ENCODE measurements at places on chromosomes 12 and 14.

- no peak for DNase-seq
Observed at GRCh38 chr14:96631621-96632362, 129.6 kb downstream of the PAPOLA start.

DNA sequence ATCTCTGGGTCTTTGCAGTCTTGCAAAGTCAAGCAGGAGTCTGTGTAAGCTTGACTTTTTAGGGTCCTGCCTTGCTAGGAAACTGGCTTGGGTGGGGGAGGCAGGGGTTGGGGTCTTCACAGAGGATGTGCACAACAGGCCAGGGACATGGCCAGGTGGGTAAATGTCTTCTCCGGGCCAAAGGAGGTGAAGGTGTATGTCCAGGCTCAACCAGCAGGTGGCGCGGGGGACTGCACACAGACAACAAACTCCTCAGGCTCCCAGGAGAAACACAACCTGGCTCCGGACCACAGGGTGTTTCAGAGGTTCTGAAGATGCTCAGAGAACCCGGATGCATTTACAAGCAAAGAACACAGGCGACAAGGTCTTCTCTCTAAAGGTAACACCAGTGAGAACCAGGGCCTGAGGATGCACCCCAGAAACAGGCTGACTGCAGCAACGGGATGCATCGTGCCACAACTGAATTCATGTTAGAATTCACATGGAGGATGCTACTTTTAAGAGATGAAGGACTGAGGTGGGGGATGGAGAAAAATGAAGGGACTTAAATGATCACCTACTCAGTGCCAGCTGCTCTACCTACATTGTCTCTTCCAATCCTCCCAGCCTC lies 56.0 kb downstream of the PLEKHG3 start:
- DNase-seq: no peak

- DNase-seq: peak; percentile 10
Observed at GRCh38 chr14:20684662-20685456, 499 bp downstream of the RNASE4 start.

- no peak for DNase-seq
Observed at GRCh38 chr14:32186248-32186647, 15.6 kb upstream of the RNU6-7 start.

- DNase-seq: no peak
Observed at GRCh38 chr12:29781705-29782266, 2.0 kb downstream of the TMTC1 start.

DNA sequence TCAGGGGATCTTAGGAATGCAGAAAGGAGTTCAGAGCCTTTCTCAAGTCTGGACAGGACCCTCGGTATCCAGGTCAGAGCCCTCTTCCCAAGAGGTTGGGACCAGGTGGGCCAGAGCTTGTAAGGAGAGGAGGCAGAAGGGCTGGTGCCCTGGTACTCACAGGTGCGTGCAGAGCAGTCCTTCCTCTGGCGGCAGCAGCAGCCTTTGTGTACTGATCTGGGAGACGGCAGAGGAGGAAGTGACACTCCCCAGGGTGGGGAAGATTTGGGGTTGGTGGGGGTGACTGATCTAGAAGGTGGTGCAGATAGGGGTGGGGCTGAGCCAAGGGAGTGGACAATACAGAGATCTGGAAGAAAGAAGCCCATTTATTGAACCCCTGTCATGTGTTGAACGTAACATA lies at the start of gene ITGB7:
Gene ITGB7, minus strand, starts transcription at position 210 of the 400 bp plus-strand sequence. CDS start 6,808 bp downstream, outside the sequence.
- no peak for DNase-seq

DNA sequence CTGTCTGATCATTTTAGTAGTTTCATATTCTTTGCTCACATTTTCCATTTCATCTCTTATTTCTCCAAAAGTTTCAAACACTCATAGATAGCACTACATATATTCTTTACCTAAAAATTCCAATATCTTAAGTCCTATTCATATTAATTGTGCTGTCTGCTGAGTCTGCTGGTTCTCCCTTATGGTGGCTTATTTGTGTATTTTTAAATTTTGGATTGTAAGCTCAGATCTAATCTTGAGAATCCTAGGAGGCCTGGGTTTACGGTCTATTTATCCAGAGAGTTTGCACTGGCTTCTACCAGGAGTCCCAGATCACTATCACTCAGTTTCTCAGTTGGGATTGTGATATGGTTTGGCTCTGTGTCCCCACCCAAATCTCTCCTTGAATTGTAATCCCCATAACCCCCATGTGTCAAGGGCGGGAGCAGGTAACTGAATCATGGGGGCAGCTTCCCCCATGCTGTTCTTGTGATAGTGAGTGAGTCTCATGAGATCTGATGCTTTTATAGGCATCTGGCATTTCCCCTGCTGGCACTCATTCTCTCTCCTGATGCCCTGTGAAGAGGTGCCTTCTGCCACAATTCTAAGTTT lies 10.2 kb downstream of the NT5DC3 start:
- DNase-seq: no peak

DNA sequence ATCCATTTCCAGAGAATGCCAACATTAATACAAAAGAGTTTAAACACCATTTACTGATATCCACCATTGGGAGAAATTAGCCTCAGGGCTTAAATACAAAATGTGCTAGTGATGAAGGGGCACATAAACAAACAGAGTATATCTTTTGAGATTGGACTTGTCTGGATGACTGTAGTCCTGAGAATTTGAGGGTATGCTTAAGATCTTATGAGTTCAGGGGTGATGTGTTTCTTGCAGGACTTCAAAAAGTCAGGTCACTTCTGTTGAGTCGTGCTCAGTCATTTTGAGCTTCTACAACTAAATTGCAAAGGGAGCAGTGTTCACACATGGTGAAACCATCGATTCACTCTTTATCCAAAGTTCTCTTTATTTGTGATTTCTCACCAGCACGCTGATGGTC lies 425.7 kb downstream of the ATP23 start:
- peak; percentile 41 for DNase-seq
